ENCODE measurements at places on chromosomes 2 and 18.

- DNase-seq, result no peak
Measured at GRCh38 chr2:222869252-222869560, 8.4 kb downstream of the ACSL3 start.

DNA sequence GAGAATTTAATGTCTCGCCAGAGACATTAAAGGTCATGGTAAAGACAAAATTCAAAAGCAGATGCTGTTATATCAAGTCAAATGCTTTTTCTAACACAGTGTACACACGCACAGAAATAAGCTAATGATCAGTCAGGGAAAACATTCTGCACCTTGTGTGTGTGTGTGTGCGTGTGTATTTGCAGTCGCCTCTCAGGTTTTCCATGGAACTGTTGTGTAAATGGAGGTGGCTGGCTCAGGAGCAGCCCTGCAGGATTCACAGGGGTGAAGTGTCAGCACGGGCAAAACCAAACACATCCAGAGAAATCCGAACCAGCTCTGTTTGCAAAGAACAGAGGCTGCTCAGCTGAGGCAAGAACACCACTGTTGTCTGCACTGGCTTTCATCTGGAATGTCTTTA, 76.2 kb upstream of the YWHAQ start:
- no peak for DNase-seq

DNA sequence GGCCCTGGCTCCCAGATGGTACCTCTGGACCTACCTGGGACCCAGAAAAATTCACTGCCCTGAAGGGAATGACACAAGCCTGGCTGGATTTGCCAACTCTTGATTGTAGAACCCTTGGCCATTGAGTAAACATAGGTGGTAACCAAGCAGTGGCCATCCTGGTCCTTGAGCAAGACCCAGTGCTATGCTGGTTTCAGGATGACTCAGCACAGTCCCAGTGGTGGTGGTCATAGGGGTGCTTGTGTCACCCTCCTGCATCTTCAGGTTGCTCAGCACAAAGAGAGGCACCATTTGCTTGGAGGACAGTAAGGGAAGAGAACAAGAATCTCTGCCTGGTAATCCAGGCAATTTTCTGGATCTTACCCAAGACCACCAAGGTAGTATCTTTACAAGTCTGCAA, 52.9 kb downstream of the UPP2 start:
- DNase-seq, result no peak

DNA sequence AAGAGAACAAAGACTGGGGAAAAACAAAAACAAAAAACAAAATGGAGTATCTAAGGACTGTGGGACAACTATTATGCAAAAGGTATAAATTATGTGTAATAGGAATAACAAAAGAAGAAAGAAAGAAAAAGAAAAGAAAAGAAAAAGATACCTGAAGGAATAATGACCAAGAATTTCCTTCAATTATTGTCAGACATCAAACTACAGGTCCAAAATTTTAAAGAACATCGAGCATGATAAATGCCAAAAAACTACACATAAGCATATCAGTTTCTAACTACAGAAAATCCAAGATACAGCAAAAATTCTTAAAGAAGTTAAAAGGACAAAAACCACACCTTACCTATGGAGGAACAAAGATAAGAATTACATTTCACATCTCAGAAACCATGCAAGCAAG, 93.0 kb downstream of the SPIRE1 start:
- DNase-seq, result no peak

DNA sequence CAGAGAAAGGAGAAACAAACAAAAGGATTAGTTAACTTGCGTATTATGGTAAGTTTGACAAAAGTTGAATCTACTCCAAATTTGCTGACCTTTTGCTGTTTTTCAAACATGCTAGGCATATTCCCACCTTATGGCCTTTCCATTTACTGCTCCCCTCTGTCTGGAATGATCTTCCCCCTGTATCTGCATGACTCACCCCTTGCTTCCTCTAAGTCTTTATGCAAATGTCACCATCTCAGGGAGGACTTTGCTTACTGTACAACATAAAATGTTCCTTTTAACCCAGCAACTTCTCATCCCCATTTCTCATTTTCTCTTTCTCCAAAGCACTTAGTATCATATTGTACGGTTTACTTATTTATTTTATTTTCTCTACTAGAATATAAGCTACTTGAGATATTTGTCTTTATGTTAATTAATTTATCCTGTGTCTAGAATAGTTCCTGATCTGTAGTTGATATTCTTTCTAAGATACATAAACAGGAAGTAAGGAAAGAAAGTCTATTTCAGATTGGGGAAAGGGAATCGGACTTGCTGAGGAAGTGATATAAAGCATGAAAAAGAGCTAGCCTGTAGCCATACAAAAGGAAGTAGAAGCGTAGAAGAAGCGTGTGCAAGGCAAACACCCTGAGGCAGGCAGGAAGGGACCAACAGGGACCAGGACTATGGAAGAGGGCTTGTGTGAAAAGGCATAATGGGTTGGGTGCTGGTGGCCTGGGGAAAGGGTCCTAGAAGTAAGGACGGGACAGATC, 144.9 kb upstream of the ERBB4 start:
- DNase-seq, result no peak

- no peak for DNase-seq
Measured at GRCh38 chr2:57806449-57806968, 240.1 kb upstream of the VRK2 start.

- DNase-seq, result no peak
Measured at GRCh38 chr2:227188292-227188691, 23.9 kb downstream of the COL4A3 start.

DNA sequence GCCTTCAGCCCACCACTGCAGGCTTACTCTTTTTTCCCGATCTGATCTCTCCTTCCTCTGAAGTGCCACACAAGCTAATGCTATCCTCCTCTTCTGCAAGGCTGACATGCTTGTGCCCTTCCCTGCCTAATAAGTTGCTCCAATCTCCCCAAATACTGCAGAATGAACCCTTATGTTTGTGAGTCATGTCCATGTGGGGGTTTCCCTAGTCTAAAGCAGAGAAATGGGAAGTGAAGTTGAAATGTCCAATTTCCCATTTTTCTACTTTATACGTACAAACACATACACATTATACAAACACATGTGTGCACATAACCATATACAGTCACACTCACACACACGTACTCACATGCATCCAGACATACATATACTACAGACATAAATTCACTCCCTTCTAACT, 288.1 kb upstream of the CELF4 start:
- no peak for DNase-seq

GRCh38 chr18:475202-476031, 25.1 kb downstream of the COLEC12 start:
- no peak for DNase-seq

GRCh38 chr2:45588158-45588829, 22.8 kb downstream of the SRBD1 start:
- no peak for DNase-seq

DNA sequence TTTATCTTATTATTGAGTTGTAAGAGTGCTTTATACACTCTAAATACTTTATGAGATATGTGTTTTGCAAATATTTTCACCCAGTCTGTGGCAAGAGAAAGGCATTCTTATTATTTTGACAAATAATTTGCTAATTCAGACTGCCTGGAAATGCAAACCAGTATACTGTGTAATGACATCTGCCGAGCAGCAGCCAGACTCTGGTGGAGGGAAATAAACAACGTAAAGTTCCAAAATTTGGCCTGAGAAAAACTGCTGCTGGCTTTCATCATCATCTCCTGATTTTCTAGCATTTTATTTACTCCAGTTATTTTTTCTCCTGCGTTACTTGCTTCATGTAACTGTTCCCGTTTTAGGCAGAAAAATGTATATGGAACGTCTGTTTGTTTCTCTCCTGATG, 161.6 kb downstream of the RNF152 start:
- no peak for DNase-seq

GRCh38 chr2:46304635-46305034, 7.4 kb downstream of the EPAS1 start:
- no peak for DNase-seq

Measured in NCI-H748 treated with DMSO at 0.1 percent for 48 hours (cell line).